ENCODE measurements at places on chromosomes 1 and 21. TPM values are rescaled to one million over a fixed set of nuclear protein-coding genes. Genes with fewer than 3 reads are reported as not detected.

- no peak for DNase-seq
These were observed 58.5 kb downstream of the DNM3 start for GRCh38 chr1:171899838-171900237.

GRCh38 chr1:104856091-104856490 is 1106.4 kb downstream of the AMY1C start:
- no peak for DNase-seq

DNA sequence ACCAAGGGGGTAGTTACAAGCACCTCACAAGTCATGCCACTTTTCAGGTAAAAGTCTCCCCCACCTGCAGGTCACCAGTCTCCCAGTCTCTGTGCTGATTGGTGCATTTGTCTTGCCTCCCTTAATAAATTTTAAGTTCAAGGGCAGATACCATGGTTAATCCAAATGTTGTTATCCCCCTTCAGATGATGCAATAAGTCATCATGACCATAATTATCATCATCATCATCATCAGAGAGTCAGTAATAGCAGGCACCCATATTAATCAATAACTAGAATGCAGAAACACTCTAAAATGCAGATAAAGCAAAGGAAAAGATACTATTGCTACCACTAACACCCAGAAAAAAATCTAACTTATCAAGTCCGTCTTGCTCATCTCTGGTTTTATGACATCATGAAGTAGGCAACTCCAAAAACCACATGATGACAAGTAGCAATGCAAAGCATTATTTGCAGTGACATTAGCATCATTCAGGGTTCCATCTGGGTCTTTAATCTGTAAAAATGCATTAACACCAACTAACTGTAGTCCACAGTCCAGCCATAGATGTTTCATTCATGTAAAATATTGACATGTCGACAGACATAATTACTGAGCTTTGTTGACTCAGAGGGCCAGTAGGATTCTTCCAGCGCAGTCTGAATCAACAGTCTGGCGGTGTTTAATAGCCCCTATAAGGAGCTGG is 492.0 kb upstream of the RUNX1 start:
- no peak for DNase-seq

DNA sequence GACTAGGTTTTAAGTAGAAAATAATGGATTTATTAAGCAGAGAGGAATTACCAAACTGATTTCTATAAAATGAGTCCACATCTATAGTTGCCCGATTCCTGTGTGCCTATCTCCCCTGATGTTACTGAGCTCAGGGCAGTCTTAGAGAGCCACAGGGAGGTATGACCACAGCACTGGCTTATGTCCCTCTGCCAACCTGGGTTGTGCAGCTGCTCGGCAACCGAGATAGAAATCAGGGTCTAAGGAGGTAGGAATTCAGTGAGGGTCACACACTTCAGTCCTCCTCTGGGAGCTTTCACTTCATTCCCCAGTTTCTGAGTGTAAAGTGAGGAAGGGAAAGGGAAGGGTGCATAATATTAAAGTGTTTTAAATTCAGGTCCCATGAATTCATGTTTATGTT is 386.8 kb downstream of the KCNH1 start:
- no peak for DNase-seq

GRCh38 chr1:41733021-41733420 is 185.7 kb downstream of the HIVEP3 start:
- DNase-seq, result no peak

DNA sequence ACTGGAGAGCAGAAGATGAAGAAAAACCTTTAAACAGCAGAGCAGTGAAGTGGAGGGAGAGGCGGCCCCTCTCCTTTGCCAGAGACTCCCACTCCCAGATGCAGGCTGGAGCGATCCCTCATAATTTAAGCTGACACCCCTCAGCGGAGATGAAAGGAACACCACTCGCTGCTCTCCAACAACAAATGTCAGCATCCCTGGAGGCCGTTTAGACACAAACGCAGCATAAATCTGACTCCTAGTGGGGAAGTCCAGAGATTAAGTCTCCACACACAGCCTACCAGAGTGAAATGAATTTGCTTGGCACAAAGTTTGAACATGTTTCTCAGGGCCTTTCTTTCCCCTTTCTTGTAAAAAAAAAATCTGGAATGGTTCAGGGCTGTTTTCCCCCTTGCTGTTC is 137.8 kb downstream of the LMX1A start:
- DNase-seq, result no peak

- no peak for DNase-seq
These were observed 23.5 kb upstream of the LBR start for GRCh38 chr1:225451340-225451739.

DNA sequence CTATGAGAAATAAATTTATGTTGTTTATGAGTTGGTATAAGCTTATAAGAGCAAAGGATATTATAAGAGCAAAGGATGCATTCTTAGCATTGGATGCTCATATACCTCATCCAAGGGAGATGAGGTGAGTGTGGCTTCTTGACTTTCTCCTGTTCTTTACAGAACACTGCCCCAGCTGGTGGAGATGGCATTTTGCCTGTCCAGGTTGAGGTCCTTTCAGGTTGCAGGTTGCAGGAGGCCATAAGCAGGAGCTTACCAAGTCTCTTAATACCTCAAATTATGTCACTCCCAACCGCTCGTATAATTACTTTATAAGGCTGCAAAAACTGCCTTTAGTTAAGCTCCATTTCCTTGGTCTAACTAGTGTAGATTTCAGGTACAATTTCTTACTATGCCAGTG is 66.7 kb downstream of the RPE65 start:
- DNase-seq, result no peak

GRCh38 chr1:204377800-204378668 is 18.3 kb upstream of the PLEKHA6 start:
- DNase-seq, result no peak

Gene CLIC6
- 10.0 TPM for total RNA-seq

Gene CFAP141
- not detected for total RNA-seq

Measured in breast epithelium (tissue), 4 donors.